ENCODE measurements at places on chromosomes 1 and 21. TPM values are rescaled to one million over a fixed set of nuclear protein-coding genes. Genes with fewer than 3 reads are reported as not detected.

TSPAN1 gene
- 1.5 TPM for total RNA-seq

DCST2 gene
- not detected for total RNA-seq

CA6 gene
- total RNA-seq = not detected

PGLYRP4 gene
- not detected for total RNA-seq

Measured in esophagus muscularis mucosa (tissue), 4 donors.